ENCODE measurements at places on chromosomes 2 and 18.

GRCh38 chr2:60764736-60765534 lies 8.9 kb downstream of the PAPOLG start:
- H3K36me3 ChIP-seq = peaks cover 94% of the 10 kb centered on the region
- no peaks in the 10 kb centered on the region for H3K27me3 ChIP-seq
- H3K4me1 ChIP-seq = peaks cover 9% of the 10 kb centered on the region
- H3K27ac ChIP-seq = no peak overlapping the region
- no peak overlapping the region for H3K4me3 ChIP-seq
- no peak for DNase-seq

GRCh38 chr18:57389271-57389670 lies 36.9 kb downstream of the ST8SIA3 start:
- H3K36me3 ChIP-seq = no peaks in the 10 kb centered on the region
- H3K4me3 ChIP-seq = no peak overlapping the region
- no peaks in the 10 kb centered on the region for H3K4me1 ChIP-seq
- no peak for DNase-seq
- H3K27me3 ChIP-seq = peaks cover 3% of the 10 kb centered on the region

DNA sequence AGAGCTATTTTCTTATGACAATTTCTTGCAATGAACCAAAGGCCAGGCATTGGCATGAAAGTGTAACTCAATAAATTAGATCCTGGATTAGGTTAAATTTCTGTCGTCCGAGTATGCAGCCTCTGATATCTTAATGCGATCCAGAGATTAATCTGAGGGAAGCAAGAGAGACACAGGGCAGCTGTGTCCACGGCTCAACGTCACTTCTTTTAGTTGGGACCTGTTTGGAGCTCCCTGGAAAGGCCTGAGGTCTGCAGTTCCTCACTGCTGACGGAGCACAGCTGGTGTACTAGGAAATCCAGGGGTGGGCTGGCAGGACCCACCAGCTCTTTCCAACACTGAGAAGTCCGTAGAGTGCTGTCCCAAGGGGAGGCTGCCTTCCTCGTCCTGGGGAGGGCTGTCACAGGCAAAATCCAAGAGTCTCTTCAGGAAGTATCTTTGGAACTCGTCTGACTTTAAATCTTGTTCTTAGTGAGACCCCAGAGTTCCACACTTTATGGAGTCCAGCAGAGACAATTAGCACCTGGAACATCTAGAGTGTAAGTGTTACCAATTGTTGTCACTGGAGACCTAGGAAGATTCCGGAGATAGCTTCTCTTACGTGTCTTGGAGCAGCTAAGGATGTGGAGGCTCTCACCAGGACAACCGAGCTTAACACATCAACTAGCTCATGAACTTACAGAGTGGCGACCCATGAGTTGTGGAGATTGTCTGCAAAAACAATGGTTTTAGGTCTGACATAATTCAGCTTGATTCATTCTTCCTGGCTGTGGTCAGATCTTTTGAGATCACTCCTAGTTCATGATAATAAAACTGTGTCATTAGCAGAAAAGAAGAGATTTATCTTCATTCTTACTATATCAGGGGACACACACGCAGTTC lies 173.7 kb downstream of the ACKR3 start:
- no peak for DNase-seq
- no peak overlapping the region for H3K4me3 ChIP-seq
- no peaks in the 10 kb centered on the region for H3K27me3 ChIP-seq
- no peak overlapping the region for H3K27ac ChIP-seq

GRCh38 chr2:198279026-198279425 lies 474.6 kb downstream of the PLCL1 start:
- no peaks in the 10 kb centered on the region for H3K4me1 ChIP-seq
- peaks cover 5% of the 10 kb centered on the region for H3K27me3 ChIP-seq
- no peak overlapping the region for H3K27ac ChIP-seq

- no peak overlapping the region for H3K4me3 ChIP-seq
- H3K27me3 ChIP-seq = no peaks in the 10 kb centered on the region
- H3K27ac ChIP-seq = no peak overlapping the region
- H3K36me3 ChIP-seq = no peaks in the 10 kb centered on the region
- DNase-seq = no peak
- no peaks in the 10 kb centered on the region for H3K4me1 ChIP-seq
Observed at GRCh38 chr2:145741636-145742035, 1221.7 kb upstream of the ZEB2 start.

GRCh38 chr18:5890331-5891183 lies 4.8 kb downstream of the TMEM200C start:
- H3K36me3 ChIP-seq = no peaks in the 10 kb centered on the region
- no peak overlapping the region for H3K27ac ChIP-seq
- peaks cover 5% of the 10 kb centered on the region for H3K4me1 ChIP-seq
- no peak overlapping the region for H3K4me3 ChIP-seq
- DNase-seq = no peak

DNA sequence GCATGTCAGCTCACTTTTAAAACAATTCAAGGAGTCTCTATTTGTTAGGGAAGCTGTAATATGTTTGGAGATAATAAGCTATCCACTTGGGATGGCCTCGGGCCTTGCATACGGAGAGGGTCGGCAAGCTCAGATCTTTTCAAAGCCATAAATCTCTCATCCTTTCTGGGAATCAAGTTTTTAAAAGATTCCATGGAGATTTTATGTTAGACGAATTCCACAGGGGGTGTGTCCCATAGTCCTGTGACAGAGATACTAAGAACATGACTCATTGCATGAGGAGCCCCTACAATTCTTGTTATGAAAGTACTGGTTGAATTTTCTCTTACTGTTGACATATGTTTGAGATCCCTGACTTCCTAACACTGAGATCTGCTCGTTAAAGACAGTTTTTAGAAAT lies 108.7 kb downstream of the FEZ2 start:
- DNase-seq = no peak
- H3K27ac ChIP-seq = no peak overlapping the region
- no peaks in the 10 kb centered on the region for H3K36me3 ChIP-seq
- H3K4me1 ChIP-seq = no peaks in the 10 kb centered on the region

DNA sequence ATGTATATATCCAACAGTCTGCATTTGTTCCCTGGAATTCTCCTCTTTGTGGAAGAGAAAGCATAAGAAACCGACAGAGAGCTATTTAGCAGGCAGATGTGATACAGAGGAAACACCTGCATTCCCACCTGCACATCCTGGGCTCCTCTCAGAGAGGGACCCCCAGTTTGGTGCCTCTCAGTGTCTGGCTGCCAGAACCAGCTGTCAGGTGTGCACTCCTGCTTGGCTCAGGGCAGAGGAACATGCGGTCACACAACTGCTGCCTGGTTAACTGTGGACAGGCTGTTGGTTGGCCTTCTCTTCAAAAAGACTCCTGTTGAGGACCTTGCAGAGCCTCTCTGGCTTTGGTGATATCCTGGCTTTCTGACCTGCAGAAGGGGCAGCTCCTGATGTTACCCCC lies 54.6 kb downstream of the ITGB6 start:
- H3K27ac ChIP-seq = no peak overlapping the region
- H3K36me3 ChIP-seq = no peaks in the 10 kb centered on the region
- H3K4me3 ChIP-seq = no peak overlapping the region
- H3K4me1 ChIP-seq = no peaks in the 10 kb centered on the region

DNA sequence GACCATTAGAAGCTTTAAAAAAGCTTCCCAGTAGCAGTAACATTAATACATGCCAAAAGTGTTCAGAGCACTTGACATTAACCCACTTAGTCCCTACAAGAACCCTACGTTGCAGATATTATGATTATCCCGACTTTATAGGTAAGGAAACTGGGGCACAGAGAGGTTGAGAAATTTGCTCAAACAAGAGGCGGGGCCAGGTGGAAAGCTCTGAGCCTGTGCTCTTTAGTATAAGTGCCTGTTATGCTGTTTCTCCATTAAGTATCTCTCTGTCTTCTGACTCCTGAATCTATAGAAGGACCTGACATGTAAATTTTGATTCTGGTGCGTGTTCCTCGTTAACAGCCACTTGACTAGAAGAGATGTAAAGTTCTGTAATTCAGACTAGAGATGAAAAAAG lies 139.8 kb downstream of the RBMS1 start:
- no peaks in the 10 kb centered on the region for H3K27me3 ChIP-seq
- DNase-seq = no peak
- no peaks in the 10 kb centered on the region for H3K4me1 ChIP-seq
- peaks cover 8% of the 10 kb centered on the region for H3K36me3 ChIP-seq
- H3K4me3 ChIP-seq = no peak overlapping the region

DNA sequence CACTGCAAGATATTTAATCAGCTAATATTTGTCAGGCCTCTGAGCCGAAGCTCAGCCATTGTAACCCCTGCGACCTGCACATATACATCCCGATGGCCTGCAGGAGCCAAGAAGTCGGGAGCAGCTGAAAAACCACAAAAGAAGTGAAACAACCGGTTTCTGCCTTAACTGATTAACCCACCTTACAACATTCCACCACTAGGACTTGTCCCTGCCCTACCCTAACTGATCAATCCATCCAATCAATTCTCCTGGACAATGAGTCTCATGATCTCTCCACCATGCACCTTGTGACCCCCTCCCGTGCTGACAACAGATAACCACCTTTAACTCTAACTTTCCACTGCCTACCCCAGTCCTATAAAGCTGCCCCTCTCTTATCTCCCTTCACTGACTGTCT lies 945.4 kb upstream of the GYPC start:
- no peaks in the 10 kb centered on the region for H3K36me3 ChIP-seq
- no peaks in the 10 kb centered on the region for H3K27me3 ChIP-seq
- H3K4me3 ChIP-seq = no peak overlapping the region
- H3K4me1 ChIP-seq = no peaks in the 10 kb centered on the region
- no peak overlapping the region for H3K27ac ChIP-seq

GRCh38 chr18:37712776-37713175 lies 147.2 kb upstream of the CELF4 start:
- no peaks in the 10 kb centered on the region for H3K4me1 ChIP-seq
- no peak overlapping the region for H3K27ac ChIP-seq
- no peaks in the 10 kb centered on the region for H3K36me3 ChIP-seq
- DNase-seq = no peak
- H3K27me3 ChIP-seq = no peaks in the 10 kb centered on the region
- no peak overlapping the region for H3K4me3 ChIP-seq

DNA sequence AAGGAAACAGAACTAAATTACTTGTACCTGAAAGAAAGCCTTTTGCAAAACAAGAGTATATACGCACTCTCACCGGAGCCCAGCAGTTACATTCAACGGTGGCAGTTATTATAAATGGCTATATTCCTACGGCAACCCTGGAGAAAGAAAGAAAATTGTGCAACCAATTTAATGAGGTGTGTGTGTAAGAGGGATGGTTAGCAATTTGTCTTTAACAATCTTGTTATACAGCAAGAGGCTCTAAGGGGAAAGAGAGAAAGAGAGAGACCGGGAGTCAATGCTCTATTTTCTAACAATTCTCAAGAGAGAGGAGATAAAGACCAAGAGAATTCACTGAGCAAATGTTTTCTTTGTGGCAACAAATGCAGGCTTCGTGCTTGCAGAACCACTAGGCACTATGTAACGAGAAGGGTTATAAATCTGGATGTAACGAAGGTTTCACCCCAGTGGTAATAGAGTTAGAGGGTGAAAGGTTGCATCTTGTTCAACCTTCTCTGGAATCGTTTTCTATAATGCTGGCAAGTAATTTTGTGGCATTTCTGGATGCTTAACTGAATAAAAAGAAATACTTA lies 359.1 kb upstream of the SPRED2 start:
- H3K4me3 ChIP-seq = no peak overlapping the region
- no peaks in the 10 kb centered on the region for H3K27me3 ChIP-seq
- no peak overlapping the region for H3K27ac ChIP-seq
- no peaks in the 10 kb centered on the region for H3K4me1 ChIP-seq
- no peak for DNase-seq
- no peaks in the 10 kb centered on the region for H3K36me3 ChIP-seq

GRCh38 chr18:76391746-76392145 lies 103.3 kb downstream of the ZNF516 start:
- H3K27me3 ChIP-seq = no peaks in the 10 kb centered on the region
- no peak overlapping the region for H3K4me3 ChIP-seq
- no peaks in the 10 kb centered on the region for H3K36me3 ChIP-seq
- H3K27ac ChIP-seq = no peak overlapping the region

GRCh38 chr2:170155022-170155722 lies 22.8 kb upstream of the MYO3B start:
- DNase-seq = no peak
- no peaks in the 10 kb centered on the region for H3K36me3 ChIP-seq
- H3K27ac ChIP-seq = no peak overlapping the region
- H3K4me3 ChIP-seq = no peak overlapping the region

DNA sequence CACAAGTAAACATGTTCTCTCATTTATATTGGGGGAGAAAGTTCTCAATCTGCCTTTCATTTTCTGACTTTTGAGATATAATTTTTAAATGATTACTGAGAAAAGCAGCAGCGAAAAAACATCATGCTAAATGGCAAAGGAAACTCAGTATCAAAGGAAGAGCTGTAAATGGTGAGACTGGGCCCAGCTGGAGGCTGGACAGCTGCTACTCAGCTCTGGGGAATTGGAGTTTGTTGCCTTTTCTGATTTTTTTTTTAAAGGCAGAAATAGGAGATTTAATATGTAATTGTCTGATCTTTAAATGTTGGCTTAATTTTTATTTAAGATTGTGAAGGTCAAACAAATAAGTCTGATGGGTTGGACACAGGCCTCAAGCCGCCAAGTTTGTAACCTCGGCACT lies 137.1 kb upstream of the TACR1 start:
- no peak overlapping the region for H3K27ac ChIP-seq
- no peak for DNase-seq
- H3K27me3 ChIP-seq = no peaks in the 10 kb centered on the region
- no peaks in the 10 kb centered on the region for H3K4me1 ChIP-seq
- H3K36me3 ChIP-seq = no peaks in the 10 kb centered on the region
- H3K4me3 ChIP-seq = no peak overlapping the region

- H3K27me3 ChIP-seq = peaks cover 13% of the 10 kb centered on the region
- no peak overlapping the region for H3K27ac ChIP-seq
- no peak for DNase-seq
- H3K4me1 ChIP-seq = no peaks in the 10 kb centered on the region
- H3K36me3 ChIP-seq = no peaks in the 10 kb centered on the region
Observed at GRCh38 chr2:71256421-71256820, 29.5 kb upstream of the PAIP2B start.

DNA sequence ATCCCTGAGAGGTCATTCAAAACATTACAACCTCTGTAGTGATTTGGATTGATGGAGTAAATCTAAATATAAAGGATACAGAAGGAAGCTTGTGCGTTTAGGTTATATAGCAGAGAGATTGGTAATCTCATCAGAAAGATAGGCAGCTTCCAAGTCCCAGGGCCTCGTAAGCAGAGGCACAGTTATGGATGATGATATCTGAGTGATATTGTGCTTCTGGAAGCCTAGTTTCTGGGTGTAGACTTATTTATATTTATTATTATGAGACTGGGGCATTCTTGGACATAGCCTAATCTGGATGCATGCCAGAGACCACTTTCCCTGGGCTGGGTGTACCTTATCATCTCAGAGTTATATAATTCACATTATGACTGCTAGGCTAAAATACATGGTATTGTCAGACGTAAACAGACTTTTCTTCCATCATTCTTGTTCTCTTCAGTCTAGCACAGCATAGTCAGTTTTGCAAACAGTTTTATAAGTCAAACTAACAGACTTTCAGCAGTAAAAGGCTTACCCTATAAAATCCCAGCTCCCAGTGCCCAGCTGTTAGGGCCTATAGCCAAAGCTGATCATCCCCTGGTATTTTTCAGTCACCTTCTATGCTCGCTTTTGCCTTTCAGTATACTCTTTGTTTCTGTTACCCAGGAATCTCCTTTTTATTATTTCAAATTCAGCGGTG lies 47.9 kb downstream of the RAB3GAP1 start:
- no peak for DNase-seq
- no peak overlapping the region for H3K4me3 ChIP-seq
- H3K4me1 ChIP-seq = no peaks in the 10 kb centered on the region
- H3K27ac ChIP-seq = no peak overlapping the region

- no peaks in the 10 kb centered on the region for H3K36me3 ChIP-seq
- no peaks in the 10 kb centered on the region for H3K4me1 ChIP-seq
- no peak overlapping the region for H3K27ac ChIP-seq
- H3K27me3 ChIP-seq = no peaks in the 10 kb centered on the region
- H3K4me3 ChIP-seq = no peak overlapping the region
- DNase-seq = no peak
Observed at GRCh38 chr18:11074889-11075288, 74.5 kb downstream of the PIEZO2 start.
